Right cardiac atrium (tissue), 5 donors: ENCODE measurements at places on chromosomes 7 and 10. TPM values are rescaled to one million over a fixed set of nuclear protein-coding genes. Genes with fewer than 3 reads are reported as not detected.

Gene TSPAN33
- polyA plus RNA-seq: 7.4 TPM

DNA sequence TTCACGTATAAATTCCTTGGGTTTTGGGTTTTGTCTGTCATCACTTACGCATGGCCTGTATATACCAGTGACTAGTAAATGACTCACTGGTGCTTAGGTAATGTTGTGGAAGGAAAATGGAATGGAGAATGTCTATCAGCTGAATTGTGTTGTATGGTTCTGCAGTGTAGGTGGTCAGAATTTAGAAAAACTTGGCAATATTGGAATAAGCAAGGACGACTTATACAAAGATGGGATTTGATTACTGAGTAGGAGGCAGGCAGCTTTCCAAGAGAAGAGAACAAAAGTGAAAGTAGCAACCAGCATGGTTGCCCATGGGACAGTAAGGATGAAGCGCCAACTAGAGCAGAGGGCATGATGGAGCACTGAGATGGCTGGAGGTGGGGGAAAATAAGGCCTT lies 168.6 kb upstream of the CSTF2T start:
- DNase-seq: no peak

GRCh38 chr10:1130995-1131790 lies 75.0 kb downstream of the WDR37 start:
- no peak for DNase-seq

GRCh38 chr10:33863352-33863751 lies 528.9 kb upstream of the NRP1 start:
- no peak for DNase-seq

- DNase-seq: no peak
Measured at GRCh38 chr7:17709127-17709526, 231.2 kb downstream of the SNX13 start.

GRCh38 chr10:43293677-43294057 lies 26.8 kb upstream of the RASGEF1A start:
- DNase-seq: no peak

Gene NUTM2E
- polyA plus RNA-seq: not detected

Gene CFAP46
- 1.00 TPM for polyA plus RNA-seq

Gene CYP3A7
- not detected for polyA plus RNA-seq

DNA sequence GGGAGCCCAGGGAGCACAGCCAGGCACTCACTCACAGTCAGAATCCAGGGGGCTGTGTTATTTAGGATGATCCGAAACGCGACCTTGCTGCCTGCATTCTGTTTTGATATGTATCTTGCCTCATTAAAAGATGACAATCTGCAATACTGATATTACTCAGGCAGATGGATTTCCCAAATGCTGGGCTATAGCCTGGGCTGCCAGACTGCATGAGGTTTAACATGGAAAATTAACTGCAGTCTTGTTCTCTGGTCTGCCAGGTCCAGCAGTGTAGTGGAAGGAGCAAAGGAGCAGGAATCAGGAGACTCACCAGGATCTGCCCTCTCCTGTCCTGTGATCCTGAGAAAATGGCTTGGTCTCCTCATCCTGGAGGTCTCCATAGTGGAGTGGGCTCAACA lies 258.1 kb downstream of the PAXIP1 start:
- no peak for DNase-seq

Gene UCMA
- polyA plus RNA-seq: not detected

Gene ASB10
- 14.3 TPM for polyA plus RNA-seq
